ENCODE measurements at places on chromosomes 5 and 9.

GRCh38 chr5:115948091-115948534, 14.2 kb upstream of the LVRN start:
- DNase-seq: no peak

DNA sequence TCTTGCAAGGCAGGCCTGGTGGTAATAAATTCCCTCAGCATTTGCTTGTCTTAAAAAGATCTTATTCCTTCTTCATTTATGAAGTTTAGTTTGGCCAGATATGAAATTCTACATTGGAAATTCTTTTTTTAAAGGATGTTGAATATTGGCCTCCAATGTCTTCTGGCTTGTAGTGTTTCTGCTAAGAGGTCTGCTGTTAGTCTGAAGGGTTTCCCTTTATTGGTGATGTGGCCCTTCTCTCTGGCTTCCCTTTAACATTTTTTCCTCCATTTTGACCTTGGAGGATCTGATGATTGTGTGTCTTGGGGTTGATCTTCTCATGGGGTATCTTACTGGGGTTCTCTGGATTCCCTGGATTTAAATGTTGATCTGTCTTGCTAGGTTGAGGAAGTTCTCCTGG, 33.5 kb upstream of the PRR16 start:
- DNase-seq: no peak

DNA sequence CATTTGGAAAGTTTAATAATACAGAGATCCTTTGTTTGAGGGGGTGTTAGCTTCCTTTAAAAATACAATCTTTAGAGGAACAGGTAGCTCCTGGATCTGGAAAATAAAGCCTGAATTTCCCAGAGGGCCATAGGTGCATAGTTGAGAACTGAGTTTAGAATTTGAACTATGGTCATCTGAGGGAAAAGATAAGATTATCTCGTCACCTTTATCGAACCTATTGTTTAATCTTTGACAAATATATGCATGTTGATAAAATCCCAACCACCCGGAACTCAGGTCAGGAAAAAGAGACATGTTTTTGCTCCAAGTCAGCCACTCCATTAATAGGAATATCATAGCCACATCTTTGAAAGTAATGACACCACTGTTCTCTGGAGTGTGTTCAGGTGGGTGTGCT, 91.7 kb upstream of the FAM169A start:
- DNase-seq: no peak

- no peak for DNase-seq
These were observed 15.6 kb upstream of the ACSL6 start for GRCh38 chr5:132027027-132027426.

DNA sequence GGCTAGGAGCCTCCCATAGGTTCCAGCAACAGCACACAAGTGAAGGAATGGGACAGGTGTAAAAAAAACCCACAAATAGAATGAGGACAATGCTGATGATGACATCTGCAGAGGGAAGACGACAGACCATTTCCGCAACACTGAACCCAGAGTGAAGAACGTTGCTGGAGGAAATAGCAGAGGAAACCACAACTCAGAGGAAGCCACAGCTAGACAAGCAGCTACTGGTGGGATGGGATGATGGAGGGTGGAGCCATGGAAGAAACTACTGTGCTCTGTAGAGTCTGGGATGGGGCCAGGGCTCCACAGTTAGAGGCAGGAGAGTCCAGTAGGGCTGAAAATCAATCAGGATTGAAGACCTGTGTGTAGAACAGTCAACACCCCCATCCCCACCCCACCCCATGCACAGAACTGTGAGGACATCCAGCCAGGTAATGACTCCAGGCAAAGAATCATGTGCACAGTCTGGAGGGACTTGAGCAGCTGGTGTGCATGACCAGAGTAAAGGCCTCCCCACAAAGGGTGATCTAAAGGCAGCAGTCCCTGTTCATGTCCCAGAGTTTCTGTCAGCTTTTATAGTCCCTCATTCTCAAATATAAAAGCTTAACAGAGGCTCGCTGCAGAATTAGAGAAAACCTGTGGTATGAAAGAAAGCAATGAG, 65.2 kb upstream of the SPIN1 start:
- DNase-seq: no peak

GRCh38 chr9:5553211-5553610, 42.9 kb downstream of the PDCD1LG2 start:
- DNase-seq: no peak

DNA sequence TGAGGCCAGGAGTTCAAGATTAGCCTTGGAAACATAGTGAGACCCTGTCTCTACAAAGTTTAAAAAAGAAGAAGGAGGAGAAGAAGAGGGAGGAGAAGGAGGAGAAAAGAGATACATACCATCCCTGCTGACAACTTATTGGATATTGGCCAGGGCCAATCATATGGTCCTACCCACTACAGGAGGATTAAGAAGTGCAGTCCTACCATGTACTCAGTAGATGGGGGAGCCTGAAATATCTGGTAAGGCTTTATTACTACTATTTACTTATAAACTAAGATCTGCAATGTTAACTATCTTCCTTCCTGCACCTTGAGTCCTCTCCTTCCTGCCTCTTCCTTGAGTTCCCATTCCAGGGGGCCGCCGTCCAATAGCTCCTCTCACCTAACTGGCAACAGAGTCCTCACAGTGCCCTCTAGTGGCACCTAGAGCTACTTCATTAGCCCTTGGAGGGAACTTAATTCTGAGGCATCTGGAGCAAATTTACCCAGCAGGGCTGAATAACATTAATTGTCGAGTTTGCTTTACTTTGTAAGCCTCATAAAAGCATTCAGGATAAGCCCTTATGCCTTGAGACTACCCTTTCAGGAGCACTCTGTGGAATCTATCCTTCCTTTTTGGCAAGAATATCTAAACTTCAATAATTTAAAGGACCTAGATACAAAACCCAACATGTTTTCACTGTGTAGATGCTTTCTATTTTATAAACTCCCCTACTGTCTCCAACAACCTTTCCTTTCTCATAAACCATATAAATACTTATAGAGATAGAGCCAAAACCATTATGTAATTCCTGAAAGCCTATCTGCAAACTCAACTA, 39.1 kb upstream of the RANBP6 start:
- no peak for DNase-seq

GRCh38 chr9:69633716-69634115, 38.5 kb downstream of the APBA1 start:
- no peak for DNase-seq

GRCh38 chr5:111129938-111130337, 37.8 kb downstream of the WDR36 start:
- no peak for DNase-seq

DNA sequence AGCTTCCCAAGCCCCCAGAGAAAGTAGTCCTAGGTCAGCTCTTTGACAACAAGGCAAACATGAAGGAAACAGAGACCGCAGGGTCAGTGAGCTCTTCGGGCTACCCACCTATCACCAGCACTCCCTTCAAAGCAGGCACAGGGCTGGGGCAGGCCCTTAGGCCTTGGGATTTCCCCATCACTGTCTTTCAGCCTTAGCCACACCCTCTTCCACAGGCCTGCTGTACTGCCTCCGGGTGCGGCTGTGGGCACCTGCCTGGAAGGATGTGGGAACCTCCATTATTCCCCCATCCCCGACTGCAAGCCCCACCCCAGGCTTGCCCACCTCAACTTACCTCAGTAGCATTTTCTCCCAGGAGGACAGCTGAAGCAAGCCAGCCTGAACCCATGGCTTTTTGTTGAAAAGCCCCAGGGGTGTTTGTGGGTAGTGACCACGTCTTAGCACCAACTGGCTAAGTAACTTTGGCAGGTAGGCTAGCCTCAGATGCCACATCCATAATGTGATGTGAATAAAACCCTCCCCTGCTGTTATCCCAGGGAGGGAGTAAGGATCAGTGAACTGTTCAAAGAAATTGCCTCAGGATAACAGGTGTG, 100.2 kb downstream of the PIK3R1 start:
- no peak for DNase-seq

GRCh38 chr5:10555277-10555684, 8.6 kb upstream of the ANKRD33B start:
- no peak for DNase-seq

- DNase-seq: no peak
These were observed 96.3 kb downstream of the CDH18 start for GRCh38 chr5:19891658-19892057.

DNA sequence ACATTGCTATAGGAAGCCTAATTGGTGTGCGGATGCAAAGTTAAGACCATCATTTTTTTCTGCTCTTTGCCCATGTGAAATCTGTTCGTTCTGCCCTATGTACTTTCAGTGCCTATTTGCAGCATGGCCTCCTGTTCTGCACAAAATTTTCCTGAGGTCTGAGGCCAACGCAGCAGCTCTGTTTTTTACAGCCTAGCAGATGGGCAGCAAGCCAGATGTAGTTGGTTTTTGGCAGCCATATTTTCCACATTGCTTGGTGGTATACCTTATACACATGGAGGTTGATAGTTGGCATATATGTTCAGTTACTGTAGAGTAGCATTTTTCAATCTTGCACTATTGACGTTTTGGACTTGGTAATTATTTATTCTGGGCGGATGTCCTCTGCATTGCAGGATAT, 133.5 kb upstream of the MRPS30 start:
- DNase-seq: no peak

DNA sequence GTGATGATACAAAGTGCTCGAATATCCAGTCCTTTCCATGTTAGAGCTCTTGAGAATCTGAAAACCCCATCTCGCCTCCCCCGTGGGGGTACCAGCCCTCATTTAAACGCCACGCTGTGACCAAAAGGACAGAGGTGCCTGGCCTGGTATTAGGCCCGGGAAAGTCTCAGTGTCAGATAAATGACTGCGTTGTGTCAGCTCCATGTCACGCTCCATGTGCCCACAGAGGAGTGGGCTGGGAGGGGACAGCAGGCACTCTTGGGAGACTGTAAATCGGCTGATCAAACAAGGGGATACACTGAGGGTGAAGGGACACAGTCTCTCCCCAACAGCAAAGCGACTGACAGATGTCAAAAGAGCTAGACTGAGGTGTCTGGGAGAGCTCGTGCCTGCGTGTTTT, 65.7 kb upstream of the ECM2 start:
- DNase-seq: no peak

- DNase-seq: no peak
These were observed 8.1 kb downstream of the MCIDAS start for GRCh38 chr5:55218967-55219366.

GRCh38 chr9:16134351-16134750, 581.5 kb downstream of the CCDC171 start:
- no peak for DNase-seq
